Activated CD8-positive, alpha-beta memory T cell treated with anti-CD3 and anti-CD28 coated beads for 1 hour (primary cell): ENCODE measurements at places on chromosomes 3 and 15.

- DNase-seq = no peak
Observed at GRCh38 chr3:168457954-168458539, 362.3 kb upstream of the GOLIM4 start.

DNA sequence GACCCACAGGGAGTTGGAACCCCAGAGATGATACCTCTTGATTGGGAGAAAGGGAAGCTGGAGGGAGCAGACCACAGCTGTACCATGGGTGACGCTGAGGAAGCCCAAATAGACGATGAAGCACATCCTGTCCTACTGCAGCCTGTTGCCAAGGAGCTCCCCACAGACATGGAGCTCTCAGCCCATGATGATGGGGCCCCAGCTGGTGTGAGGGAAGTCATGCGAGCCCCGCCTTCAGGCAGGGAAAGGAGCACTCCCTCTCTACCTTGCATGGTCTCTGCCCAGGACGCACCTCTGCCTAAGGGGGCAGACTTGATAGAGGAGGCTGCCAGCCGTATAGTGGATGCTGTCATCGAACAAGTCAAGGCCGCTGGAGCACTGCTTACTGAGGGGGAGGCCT lies 201.1 kb downstream of the AKAP13 start:
- DNase-seq = no peak

DNA sequence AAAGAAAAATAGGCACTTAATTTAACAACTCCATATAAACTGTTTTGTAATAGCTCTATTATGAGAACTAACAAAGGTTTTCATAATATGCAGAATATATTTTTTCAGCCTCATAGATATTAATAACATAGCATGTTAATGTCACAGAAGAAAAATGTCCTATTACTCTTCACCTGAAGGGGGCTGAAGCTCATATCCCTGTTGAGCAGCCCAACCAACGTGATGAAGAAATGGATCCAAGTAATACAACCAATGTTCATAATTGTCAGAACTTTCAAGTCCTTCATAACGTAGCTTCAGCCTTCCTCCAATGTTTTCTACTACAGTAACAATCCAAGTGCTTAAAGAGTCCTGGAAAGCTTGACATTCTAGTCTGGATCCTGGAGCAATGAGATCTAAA lies 34.5 kb upstream of the STIMATE start:
- no peak for DNase-seq

GRCh38 chr3:131561511-131561910 lies 58.7 kb upstream of the MRPL3 start:
- no peak for DNase-seq

DNA sequence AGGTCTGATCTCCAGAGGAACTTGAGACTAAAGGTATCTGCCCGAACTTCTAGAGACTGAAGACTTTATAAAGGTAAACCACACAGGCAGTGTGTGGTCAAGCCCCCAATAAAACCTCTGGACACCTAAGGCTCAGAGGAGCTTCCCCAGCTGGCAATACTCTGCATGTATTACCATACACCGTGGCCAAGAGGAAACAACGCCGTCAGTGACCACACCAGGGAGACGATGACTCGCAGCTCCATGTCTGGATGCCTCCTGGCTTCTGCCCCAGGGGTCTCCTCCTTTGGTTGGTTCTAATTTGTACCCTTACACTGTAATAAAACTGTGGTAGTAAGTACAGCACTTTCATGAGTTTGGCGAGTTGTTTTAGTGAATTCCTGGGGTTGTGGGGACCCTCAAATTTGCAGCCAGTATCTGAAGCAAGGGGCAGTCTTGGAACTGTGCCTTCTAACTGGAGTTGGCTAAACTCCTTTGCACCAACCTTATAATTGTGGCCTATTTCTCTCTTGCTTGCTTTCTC lies 32.1 kb upstream of the BCL2L10 start:
- DNase-seq = no peak

DNA sequence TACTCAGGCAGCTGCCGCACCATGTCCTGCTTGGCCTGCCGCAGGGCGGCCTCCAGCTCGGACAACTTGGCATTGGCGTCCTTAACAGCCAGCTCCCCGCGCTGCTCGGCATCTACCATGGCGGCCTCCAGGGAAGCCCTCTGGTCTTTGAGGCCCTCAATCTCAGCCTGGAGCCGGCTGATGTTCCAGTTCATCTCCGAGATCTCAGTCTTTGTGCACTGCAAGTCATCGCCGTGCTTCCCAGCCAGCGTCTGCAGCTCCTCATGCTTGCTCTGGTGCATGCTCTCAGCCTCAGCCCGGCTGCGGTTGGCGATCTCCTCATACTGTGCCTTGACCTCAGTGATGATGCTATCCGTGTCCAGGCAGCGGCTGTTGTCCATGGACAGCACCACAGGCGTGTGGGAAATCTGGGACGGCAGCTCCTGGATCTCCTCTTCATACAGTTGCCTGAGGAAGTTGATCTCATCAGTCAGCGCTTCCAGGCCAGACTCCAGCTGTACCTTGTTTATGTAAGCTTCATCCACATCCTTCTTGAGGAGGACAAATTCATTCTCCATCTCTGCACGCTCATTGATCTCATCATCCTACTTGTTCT lies 15.5 kb upstream of the PSTPIP1 start:
- no peak for DNase-seq

- DNase-seq = no peak
Observed at GRCh38 chr3:167843886-167844285, 108.4 kb downstream of the SERPINI1 start.

DNA sequence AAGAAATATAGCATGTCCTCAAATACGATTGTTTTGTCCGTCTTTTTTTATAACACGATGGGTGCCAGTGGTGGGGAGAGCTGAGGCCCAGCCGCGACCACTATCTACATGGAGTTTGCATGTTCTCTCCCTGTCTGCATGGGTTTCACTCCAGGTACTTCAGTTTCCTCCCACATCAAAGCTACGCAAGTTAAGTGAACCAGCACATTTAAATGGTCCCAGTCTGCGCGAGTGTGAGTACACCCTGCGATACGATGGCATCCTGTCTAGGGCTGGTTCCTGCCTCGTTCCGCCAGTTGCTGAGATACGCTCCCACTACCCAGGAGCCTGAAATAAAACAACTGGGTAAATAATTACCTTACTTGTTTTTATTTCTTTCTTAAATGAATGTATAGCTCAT lies 40.6 kb downstream of the ATP13A3 start:
- DNase-seq = no peak

DNA sequence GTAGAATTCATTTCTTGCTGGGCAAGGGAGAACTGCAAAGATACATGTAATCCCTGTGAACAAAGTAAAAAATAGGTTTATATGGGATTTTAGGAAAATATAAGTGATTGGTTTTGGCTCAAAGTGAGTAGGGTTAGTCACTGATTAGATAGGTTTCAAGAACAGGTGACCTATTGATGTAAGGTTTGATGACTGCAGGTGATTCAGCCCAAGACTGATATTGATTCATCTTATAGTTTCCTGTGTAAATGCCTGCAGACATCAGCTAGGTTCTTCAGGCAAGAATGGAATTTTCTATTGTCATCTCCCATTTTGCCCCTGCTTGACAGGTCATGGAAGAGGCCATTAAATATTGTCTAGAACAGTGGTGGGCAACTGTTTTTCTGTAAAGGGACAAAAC lies 23.9 kb upstream of the ARID3B start:
- no peak for DNase-seq

DNA sequence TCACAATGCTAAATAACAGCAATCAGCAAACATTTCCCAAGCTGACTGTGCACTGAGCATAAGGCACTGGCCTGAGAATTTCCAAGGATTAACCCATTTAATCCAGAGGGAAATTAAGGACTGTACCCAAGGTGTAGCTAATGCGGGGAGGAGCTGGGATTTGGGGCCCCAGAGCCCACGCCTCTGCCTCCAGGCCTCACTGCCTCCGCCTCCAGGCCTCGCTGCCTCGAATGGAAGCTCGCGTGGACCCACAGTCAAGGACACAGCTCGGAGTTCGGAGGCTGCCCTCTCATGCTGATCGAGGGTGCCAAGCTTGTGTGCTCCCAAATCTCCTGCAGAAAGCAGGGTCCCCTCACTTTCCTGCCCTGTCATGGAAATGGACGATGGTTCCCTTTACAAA lies 76.5 kb upstream of the SNRPA1 start:
- no peak for DNase-seq

DNA sequence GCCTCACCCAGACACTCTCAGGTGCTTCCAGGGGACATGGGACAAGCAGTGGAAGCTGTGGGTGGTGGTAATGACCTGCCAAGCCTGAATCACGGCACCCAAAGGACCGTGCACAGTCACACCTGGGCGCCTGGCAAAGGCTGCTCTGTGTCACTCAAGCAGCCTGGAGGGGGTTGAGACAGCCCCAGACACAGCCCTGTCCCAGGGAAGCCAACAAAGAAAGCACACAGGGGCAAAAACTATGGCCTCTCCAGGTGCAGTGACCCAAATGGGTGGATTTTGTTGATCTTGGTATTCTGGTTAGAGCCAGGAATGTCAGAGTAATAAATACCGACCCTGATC lies 15.0 kb upstream of the OCA2 start:
- no peak for DNase-seq

DNA sequence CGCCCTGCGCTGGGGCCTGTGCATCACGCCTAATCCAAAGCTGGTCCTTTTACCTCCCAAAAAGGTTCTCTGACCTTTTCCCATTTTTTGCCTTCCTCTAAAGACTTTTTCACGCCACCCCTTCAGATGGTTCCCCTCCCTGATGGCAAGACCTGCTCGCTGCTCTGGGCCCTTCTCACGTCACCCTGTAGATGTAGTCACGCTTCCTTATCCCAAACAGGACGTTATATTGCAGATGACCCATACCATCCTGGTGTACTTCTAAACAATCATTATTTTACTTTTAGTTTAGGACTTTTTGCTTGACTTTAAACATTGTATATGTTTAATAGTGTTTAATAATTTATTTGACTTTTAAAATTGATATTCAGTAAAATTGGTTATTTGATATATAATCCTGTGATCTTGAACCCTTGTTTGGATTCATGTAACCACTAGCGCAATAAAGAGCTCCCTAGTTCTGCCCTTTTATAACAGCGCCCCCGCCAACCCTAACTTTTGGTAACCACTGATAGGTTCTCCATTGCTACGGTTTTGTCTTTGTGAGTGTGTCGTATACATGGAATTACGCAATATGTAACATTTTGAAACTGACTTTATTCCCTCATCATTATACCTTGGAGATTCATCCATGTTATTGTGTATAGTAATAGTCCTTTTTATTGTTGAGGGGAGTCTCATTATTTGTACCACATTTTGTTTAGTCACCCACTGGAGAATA lies 159.0 kb upstream of the CHRNA7 start:
- DNase-seq = no peak

GRCh38 chr3:37511463-37511920 lies 337.1 kb upstream of the LRRFIP2 start:
- DNase-seq = no peak

DNA sequence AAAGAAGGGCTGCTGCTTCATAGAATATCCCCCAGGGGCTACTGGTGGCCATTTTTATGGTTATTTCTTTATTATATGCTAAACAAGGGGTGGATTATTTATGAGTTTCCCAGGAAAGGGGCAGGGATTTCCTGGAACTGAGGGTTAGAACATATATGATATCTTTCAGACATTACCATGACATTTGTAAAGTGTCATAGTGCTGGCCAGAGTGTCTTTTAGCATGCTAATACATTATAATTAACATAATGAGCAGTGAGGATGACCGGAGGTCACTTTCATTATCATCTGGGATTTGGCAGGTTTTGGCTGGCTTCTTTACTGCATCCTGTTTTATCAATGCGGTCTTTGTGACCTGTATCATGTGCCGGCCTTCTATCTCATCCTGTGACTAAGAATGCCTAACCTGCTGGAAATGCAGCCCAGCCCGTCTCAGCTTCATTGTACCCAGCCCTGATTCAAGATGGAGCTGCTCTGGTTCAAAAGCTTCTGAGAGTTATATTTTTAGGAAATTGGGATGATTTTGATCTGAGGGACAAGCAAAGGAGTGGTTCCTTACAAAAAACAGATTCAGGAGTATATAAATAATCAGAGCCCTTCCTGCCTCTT lies 9.1 kb upstream of the ZBTB20 start:
- no peak for DNase-seq

DNA sequence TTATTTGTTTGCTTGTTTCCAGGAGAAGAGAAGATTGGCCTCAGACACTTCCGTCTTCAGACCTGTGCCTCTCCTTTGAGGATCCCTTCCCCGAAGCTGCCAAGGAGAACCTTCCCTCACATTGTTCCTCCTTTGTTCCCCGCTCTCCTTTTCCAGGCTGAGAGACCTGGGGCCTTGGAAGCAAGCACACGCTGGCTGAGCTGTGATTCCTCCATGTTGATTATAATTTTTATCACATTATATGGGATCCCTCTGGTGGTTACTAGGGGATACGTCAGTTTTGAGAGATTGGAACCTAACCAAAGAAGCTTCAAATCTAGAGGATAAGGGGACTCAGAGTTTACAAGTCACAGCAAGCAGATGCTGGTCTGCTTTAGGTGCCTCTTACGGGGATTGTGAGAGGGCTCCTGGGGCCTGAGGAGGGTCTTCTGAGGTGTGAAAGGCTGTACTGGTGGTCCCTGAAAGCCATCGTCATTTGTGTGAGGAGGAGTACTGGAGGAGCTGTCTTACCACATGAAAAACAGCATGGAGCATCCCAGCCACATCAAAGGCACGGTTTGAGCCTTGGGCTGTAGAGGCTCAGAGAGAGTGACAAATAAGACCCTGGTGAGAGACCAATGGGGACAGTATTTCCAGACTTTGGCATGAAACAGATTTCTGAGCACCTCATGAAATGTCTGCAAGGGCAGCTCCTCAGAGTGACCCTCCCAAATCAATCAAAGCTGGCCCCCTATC lies 760.1 kb upstream of the CFAP20DC start:
- DNase-seq = no peak

DNA sequence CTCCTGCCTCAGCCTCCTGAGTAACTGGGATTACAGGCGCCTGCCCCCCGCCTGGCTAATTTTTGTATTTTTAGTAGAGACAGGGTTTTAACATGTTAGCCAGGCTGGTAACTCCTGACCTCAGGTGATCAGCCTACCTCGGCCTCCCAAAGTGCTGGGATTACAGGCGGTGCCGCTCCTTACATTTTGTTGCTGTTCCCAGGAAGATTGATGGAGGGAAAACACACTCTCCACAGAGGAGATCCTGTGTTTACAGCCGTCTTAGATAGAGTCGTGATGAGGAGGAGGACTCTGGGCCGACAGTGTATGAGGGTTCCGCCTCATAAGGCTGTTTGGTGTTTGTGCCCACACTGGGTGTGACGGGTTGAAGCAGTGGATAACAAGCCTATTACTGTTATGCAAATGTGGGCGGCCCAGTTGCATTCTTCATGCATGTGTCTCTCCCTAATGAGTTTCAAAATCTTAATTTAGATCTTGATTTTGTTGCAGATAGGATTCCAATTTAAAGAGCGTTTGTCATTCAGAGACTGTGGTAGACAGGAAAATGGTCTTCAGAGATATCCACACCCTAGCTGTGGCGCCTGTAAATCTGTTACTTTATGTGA lies 60.0 kb downstream of the APBA2 start:
- DNase-seq = no peak

- no peak for DNase-seq
Observed at GRCh38 chr15:38127306-38127771, 125.3 kb upstream of the SPRED1 start.

- DNase-seq = no peak
Observed at GRCh38 chr3:138593488-138594149, 441 bp downstream of the CEP70 start.

GRCh38 chr15:100602064-100602822 lies at the start of the genes ASB7 and LINS1:
ASB7 (plus strand) TSS chr15:100602589; CDS start chr15:100612217, 9,628 bp downstream.
LINS1 (minus strand) TSS chr15:100602184; CDS start chr15:100580842, 21,342 bp downstream.
- DNase-seq = peak; percentile 99
